ENCODE measurements at places on chromosomes 1 and 21.

- no peak for DNase-seq
Measured at GRCh38 chr1:97095764-97096163, 374.2 kb downstream of the PTBP2 start.

DNA sequence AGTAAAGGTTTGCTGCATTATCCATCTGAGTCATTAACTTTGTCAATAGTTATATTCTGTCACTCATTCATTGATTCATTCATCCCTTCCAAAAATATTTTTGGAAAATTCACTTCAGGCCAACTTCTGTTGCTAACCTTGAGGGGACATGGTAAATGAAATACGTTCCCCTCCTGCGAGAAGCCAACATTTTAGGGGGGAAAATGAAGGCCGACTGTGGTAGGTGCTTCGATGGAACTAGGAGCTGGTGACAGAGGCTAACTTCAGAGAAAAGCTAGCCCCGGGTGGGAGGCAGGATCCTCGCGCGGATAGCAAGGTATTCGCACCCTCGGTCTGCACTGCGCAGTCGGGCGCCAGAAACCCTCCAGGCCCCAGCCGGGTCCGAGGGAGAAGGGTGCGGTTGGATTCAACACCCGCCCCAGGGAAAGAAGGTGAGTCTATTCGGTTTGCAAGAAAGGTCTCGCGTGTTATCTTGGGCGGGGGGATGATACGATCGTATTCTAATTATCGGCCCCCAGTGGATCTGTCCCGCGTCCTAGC is 646 bp upstream of the RRP15 start:
- DNase-seq, result no peak

DNA sequence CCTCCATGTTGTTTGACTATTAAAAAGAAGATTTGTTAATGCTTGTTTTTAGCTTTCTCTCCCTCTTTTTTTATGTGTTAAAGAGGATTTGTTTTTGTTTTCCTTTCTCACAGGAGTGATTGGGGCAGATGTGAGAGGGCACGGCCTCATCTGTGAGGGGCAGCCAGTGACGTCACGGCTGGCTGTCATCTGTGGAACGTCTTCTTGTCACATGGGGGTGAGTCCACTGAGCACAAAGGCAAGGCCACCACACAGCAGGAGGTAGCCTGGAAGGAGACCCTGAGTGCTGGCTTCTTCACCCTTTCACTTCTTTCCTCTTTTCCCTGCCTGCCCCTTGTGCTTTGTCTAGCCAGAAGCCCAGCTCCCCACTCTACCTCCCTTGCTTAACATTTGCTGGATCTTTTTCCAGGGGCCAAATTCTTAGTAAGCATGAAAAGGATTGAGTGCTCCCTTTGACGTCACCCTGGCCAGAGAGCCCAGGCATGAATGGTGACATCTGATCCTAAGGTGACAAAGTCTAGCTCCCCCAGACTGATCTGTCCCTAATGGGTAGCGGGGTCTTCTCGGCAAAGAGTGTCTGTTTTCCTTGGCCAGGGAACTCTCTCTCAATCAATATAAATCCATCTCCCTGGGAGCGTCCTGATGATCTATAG is 257.2 kb downstream of the FGGY start:
- DNase-seq, result no peak

DNA sequence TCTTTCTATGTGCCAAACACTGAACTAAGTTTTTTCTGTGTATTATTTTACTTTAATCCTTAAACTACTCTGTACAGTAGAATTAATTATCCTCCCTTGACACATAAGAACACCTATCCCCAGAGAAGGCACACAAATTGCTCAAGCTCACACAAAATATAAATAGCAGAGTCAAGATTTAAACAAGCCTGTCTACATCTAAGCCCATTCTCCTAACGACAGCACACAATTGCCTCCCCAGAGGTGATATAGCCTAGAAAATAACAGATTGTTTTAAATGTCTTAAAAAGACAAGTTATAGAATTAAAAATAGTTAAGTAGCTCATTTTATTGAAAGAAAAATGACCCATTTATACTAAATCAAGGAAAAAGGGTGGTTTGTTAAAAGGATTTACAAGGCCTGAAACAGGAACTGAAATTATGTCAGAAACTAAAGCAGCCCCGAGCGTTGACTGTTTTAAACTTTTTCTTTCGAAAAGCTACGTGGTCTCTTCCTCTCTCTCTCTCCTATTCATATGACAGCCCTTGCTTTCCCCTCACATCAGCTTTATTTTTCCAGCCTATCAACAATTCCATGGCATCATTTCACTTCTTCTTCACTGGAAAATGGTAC is 30.5 kb downstream of the TNFSF18 start:
- DNase-seq, result no peak

DNA sequence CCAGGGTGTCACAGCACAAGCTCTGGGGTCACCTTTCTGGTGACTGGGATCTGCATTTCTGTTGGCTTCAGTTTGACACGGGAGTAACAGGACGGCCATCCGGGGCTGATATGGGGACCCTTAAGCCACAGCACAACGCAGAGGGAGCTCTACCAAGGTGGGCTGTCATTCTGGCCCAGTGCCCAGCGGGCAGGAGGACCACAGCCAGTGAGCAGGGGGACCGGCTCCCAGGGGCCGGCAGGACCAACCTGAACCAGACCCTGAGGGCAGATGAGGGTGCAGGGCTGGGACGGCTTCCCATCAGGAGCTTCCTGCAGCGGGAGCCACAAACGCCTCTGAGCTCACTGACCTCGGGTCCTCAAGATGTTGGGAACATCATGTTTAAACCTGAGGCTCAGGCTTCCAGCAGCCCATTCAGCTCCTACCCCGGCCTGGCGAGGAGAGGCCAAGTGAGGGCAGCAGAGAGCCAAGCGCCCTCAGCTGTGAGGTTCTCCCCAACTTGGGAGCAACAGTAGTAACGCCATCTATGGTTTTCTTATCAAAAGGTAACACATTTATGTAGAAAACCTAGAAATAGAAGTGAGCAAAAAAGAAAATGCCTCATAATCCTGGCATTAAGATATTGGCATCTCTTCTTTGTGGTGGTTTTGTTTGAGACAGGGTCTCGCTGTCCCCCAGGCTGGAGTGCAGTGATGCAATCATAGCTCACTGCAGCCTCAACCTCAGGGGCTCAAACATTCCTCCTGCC is 26.8 kb downstream of the TMEM201 start:
- DNase-seq, result no peak

GRCh38 chr1:151005729-151006319 is 878 bp downstream of the MINDY1 start:
- DNase-seq, result no peak

GRCh38 chr1:104264521-104264920 is 514.8 kb downstream of the AMY1C start:
- DNase-seq, result no peak

GRCh38 chr1:145877923-145878486 is 7.7 kb downstream of the ANKRD35 start:
- DNase-seq, result no peak

- no peak for DNase-seq
Measured at GRCh38 chr1:29514361-29515169, 278.2 kb downstream of the PTPRU start.

- DNase-seq, result no peak
Measured at GRCh38 chr1:176522310-176522845, 59.4 kb downstream of the PAPPA2 start.

GRCh38 chr1:10553118-10553517 is 78.4 kb downstream of the PEX14 start:
- DNase-seq, result no peak

DNA sequence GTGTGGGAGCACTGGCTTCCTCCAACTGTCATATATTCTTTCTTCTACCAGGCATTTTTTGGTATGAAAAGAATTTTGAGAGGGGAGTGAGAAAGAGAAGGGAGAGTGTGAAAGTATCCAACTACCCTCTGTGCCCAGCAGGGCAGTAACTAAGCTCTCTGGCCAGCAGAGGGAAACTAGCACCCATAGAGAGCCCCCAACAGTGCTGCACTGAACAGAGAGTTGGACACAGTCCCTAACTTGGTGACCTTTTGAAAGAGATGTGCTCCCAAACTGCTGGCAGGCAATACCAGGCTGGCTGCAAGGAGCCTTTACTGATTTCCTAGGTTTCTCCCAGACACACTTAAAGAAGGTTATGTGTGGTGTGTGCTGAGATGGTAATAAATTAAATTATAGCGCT is 118.8 kb upstream of the PBX1 start:
- DNase-seq, result no peak

DNA sequence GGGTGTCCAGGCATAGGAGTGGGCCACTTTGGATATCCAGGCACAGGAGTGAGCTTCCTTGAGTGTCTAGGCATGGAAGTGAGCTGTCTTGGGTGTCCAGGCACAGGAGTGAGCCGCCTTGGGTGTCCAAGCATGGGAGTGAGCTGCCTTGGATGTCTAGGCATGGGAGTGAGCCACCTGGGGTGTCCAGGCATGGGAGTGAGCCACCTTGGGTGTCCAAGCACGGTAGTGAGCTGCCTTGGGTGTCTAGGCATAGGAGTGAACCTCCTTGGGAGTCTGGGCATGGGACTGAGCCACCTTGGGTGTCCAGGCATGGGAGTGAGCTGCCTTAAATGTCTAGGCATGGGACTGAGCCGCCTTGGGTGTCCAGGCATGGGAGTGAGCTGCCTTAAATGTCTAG is 146.3 kb downstream of the C1orf94 start:
- DNase-seq, result no peak

DNA sequence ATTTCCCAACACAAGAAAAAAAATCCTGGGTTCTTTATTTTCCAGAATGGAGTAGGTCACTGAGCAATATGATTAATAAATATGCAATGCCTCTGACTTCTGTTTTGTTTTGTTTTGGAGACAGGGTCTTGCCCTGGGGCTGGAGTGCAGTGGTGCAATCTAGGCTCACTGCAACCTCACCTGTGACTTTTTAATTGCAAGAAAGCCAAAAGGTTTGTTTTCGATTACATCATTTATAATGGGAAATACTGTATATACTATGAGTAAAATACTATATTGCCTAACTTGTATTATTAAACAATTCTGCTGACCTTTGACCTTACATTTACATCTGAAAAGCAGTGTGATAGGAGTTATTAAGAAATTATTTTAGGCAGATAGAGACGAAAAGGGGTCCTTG is 11.6 kb upstream of the CD46 start:
- no peak for DNase-seq

GRCh38 chr1:76827066-76827465 is 40.2 kb upstream of the ST6GALNAC5 start:
- no peak for DNase-seq

DNA sequence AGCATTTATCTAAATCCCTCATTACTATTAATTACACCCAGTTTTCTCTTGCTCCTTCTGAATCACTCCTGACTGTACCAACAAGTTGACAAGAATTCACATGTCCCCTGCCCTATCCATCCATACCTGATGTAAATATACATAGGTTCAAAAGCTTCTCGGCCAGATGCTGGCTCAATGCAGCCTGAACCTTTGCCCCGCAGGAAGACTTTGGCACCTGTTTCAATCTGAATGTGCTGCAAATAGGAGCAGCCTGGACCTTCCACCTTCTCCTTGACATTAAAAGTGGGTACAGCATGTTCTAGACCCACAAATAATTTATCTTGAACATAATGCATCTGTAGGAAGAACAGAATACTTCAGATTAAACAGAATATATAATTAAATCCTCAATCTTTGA is 8.7 kb downstream of the KHDC4 start:
- no peak for DNase-seq

GRCh38 chr1:1033009-1033587 is 13.2 kb downstream of the AGRN start:
- DNase-seq, result peak; percentile 77

DNA sequence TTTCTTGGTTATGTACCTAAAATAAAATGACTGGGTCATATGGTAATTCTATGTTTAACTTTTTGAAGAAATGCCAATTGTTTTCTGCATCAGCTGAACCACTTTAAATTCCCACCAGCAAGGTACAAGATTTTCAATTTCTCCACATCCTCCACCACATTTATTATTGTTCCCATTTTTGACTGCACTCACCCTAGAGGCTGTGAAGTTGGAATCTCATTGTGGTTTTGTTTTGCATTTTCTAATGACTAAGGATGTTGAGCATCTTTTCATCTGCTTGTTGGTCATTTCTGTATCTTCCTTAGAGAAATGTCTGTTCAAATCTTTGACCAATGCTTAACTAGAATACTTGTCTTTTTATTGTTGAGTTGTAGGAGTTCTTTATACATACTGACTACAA is 72.5 kb downstream of the ASTN1 start:
- no peak for DNase-seq

DNA sequence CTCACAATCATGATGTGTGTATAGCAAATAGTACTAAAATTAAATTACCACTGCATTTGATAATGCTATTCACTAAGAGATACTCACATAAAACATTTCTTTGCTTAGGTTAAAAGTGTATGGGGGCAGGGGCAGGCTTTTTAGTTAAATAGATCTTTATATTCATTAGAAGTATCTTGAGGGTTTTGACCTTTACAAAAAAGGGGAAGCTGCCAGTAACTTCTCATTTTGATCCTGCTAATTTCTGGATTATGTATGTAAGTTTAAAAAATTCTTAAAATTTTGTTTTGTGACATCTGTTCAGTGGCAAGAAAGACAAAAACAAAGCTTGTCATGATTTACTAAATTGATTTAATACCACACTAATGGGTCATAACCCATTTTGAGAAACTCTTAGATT is 45.8 kb upstream of the S1PR1 start:
- no peak for DNase-seq

DNA sequence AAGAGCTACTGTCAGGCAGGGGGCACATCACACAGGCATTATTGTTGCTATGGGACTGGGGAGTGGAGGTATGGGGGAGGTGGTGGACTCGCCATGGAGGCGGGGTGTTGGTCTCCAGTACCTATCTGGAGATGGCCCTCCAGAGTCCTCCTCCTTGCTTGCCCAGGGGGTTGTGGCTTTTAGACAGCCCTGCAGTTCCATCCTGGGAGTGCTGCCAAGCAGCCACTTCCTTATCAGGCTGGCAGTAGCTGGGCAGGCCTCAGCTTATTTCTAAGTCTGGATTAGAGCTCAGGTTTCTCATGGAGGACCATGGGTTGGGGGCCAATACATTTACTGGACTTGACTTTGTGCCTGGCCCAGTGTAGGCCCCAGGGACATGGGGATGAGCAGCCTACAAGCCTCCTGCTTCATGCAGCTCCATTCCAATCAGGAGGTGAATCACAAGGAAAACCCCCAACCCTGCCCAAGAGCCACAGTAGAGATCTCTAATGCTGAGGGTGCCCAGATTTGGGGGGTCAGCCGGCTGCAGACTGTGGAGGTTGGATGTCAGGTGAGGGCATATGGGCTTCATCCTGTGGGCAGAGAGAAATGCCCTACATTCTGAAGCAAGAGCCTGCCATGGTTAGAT is 210.7 kb upstream of the EDN2 start:
- DNase-seq, result no peak
